CD8-positive, alpha-beta memory T cell (primary cell): ENCODE measurements at places on chromosomes 1 and 21.

DNA sequence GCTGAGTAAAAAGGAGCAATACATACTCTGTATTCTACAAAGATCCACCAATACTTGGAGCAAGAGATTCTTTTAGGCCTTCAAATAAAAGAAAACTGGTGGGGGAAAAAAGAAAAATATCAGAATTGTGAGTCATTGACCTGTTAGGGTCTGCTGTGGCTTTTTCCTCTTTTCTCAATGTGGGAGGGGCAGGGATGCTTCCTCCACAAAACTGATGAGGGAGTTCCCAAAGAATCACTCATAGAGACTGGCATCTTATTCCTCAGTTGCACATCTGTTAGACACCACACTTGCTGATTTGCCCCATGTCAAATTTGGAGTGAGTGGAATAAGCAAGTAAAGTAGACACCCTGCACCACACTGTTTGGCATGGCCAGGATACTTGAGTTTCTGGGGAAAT, 16.6 kb downstream of the C1orf141 start:
- DNase-seq: no peak

GRCh38 chr1:47763591-47764171, 233.5 kb downstream of the TRABD2B start:
- DNase-seq: no peak

- no peak for DNase-seq
These were observed 29.8 kb downstream of the PYHIN1 start for GRCh38 chr1:158961178-158961577.

DNA sequence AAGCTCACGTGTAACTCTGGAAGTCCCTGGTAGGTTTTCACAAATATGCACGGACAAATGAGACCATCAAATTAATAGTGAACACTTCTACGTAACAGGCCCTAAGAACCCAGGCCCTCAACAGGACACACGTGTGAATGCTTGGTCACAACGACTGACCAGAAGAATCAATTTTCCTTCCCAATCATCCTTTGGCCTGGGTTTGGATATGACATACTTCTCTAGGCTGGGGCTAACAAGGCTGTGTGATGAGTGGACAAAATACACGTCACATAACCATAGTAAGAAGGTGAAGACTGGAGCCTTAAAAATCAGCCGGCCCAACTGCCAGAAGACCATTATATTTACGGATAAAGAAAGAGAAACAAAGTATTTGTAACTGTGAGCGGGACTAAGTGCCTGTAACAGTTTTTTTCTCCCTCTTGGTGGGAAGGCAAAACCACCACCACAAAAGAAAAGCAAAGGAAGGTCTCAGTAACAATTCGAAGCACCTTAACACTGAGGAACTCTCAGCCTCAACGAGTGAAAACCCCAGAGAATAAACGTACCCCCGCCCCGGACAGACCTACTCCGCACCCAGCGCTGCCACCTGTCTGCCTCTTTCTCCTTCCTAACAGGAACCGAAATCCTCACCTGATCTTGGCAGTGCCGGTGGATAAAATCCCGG, 450 bp downstream of the SDE2 start:
- no peak for DNase-seq
